ENCODE measurements at places on chromosomes 5 and 9.

DNA sequence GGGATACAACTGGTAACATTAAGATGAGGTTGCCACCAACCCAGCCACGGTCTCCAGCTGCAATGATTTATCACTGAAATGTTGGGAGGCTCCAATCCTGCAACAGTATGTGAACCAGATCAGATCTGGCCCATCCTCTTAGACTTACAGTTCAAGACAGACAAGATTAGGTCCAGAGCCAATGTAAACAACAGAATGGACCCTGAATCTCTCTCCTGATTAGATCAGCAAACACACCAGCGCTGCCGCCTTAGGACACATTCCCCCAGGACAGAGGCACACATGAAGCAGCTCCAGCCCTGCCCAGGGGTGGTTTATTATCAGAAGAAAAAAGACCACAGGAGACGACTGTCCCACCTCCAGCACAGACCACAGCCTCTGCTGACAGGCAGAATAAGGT, 82.1 kb downstream of the SLIT3 start:
- no peak for DNase-seq

DNA sequence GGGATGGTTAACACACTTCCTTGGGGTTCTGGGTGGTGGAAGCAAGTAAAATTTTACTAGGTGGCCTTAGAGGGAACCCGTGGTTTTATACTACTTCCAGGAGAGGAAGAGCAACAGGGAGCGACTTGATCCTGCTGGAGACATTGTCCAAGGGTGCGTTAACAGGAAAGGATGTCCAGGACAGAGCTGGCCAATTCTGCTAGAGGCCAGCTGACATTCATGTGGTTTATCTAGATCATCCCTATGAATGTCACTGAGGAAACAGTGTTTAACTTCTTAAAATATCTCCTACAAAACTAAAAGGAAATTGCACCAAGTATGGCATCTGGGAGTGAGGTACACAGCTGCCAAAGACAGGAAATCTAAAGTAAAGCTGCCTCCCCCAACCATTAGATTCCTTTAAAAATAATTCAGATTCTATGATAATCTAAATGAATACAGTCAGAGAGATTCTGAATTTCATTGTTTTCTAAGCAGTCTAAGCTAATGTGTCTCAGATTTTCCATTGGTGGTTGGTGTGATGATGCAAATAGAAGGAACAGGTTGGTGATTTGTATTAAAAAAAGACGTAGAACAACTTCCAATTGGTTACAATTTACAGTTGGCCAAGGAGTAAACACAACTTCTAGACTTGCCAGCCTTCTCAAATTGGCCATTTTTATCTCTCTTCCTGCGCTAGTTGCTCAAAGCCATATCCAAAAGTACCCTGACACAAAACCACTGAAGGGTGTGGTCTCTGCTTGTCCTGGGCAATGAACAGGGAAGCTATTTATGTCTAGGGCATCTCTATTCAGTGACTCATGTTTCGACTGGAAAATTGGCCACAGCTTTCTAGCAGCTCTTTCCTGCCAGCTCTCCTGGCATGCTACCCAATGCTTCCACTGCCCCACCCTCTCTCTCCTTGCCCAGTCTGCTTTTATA, 574.7 kb upstream of the MEF2C start:
- DNase-seq = no peak

- no peak for DNase-seq
Observed at GRCh38 chr5:13673511-13673910, 271.0 kb downstream of the DNAH5 start.

- no peak for DNase-seq
Observed at GRCh38 chr5:37665889-37666288, 174.0 kb downstream of the GDNF start.

DNA sequence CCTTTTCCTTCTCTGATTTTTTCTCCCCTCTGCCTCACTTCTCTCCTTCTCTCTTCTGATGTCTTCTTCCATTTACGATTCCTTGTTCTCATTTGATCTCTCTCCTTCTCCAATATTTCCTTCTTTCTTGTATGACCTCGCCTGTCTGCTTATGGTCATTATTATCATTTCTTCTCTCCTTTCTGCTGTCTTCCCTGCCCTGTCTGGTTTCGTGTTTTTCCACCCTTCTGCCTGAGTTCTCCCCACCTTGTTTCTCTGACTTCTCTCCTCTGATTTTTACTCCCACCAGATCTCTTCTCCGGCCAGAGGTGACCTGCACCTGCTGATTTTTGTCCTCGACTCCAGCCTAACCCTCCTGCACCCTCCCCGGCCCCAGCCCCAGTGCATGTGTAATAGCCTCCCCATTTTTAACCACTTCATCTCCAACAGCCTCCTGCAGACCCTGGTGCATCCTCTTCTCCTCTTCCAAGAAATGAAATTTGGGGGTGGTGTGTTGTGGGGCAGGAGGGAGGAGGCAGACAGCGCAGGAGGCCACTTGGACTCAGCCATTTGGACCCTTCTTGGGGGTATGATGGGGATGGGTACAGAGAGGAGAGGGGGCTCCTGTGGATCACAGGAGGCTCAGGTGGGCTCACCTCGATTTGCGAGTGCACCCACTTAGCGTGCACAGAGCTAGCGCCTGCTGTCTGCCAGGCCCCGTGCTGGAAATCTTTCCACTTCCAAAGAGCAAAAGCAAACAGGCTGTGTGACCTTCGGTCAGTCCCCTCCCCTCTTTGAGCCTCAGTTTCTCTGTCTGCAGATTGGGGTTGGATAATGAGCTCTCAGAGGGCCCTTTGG, 32.5 kb downstream of the GSN start:
- no peak for DNase-seq

- no peak for DNase-seq
Observed at GRCh38 chr9:107918749-107919148, 429.2 kb upstream of the KLF4 start.

- no peak for DNase-seq
Observed at GRCh38 chr9:132242621-132243155, 80.8 kb downstream of the NTNG2 start.

- DNase-seq = no peak
Observed at GRCh38 chr9:81758123-81758797, 68.9 kb upstream of the TLE1 start.

- no peak for DNase-seq
Observed at GRCh38 chr5:156420665-156421064, 93.7 kb downstream of the SGCD start.

- DNase-seq = no peak
Observed at GRCh38 chr5:120624021-120624563, 160.0 kb downstream of the PRR16 start.

- DNase-seq = peak; percentile 17
Observed at GRCh38 chr5:7886849-7887475, 18.0 kb downstream of the MTRR start.

- no peak for DNase-seq
Observed at GRCh38 chr9:106085479-106085878, 391.1 kb downstream of the TMEM38B start.

- no peak for DNase-seq
Observed at GRCh38 chr9:627336-627970, 214.0 kb upstream of the DMRT1 start.

- DNase-seq = no peak
Observed at GRCh38 chr5:157456301-157456700, 3.7 kb upstream of the NIPAL4 start.

GRCh38 chr5:56069652-56070226, 75.0 kb upstream of the IL6ST start:
- no peak for DNase-seq

- no peak for DNase-seq
Observed at GRCh38 chr9:81211741-81212140, 477.6 kb downstream of the TLE1 start.

GRCh38 chr5:96712100-96712746, 50.0 kb downstream of the CAST start:
- no peak for DNase-seq

DNA sequence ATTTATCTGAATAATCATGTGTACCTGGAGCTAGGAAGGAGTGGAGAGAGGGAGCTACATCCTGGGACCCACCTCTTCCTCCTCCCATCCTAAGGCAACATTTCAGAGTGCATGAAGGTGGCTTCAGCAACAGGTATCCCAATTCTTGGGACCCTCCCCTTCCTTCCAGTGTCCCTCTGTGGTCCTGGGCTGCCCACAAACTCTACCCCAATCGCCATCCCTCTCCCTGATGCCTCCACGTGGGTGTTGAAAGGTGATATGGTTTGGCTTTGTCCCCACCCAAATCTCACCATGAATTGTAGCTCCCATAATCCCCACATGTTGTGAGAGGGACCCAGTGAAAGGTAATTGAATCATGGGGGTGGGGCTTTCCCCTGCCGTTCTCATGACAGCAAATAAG, 121.4 kb downstream of the MED10 start:
- no peak for DNase-seq

DNA sequence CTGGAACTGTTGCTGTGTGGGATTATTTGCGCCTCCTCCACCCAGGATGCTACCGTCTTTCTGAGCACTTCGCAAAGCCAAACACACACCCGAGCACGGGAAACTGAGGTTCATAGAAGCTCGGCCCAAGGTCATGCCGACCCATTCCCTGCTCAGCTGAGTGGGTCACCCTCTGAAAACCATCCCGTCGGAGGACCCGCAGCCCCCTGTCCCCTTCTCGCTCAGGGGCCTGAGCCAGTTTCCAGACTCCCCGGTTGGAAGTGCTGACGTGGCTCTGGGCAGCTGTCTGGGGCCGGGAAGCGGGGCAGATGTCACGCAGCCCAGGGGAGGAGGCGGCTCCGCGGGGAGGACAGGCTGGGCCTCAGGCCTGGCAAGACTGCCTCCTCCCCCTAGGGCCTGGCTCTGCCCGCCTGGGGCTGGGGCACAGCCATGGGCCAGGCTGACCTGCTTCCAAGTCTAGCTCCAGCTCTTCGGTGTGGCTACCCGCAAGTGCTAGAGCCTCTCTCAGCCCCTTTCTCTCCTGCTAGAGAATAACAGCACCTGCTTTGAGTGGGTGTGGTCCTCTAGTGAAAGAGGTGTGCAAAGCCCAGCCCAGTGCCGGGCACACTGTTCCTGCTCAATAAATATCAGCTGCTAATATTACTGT, 9.9 kb upstream of the CXXC5 start:
- DNase-seq = no peak

DNA sequence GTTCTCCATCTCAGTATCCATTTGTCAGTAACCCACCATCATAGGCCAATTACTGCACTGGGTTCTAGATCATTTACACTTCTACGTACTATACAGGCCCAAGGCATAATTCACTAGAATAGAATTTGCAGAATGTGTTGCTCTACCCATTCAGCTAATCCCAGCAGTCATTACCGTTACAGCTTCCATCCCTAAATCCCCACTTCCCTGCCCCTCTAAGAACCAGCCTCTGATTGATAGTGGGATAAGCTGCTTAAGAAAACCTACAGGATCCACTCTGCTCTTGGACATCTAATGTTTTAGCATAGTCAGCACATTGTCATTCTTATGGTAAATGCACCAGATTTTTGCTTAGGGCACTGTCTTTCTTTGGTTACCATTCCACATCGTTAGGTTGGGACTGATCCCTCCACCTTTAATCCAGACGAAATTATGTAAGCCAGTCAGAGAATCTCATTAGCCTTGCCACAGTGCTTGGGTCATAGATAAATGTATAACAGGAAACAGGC, 39.3 kb upstream of the CHD1 start:
- no peak for DNase-seq

GRCh38 chr9:85258823-85259370, 482.9 kb downstream of the AGTPBP1 start:
- no peak for DNase-seq

GRCh38 chr9:75299324-75299723, 211.0 kb downstream of the OSTF1 start:
- no peak for DNase-seq

DNA sequence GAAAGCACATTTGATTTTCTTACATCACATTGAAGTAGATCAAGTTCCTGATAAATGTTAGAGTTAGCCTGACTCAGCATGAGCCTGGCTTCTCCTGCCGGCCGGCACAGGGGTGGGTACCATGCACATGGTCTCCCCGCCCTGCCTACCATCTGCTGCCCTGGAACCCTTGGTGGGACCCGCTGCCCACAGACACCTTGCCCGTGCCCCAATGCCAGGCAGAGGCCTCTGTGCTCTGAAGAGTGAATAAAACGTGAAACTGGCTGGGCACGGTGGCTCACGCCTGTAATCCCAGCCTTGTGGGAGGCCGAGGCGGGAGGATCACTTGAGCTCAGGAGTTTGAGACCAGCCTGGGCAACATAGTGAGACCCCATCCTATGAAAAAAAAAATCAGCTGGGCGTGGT, 17.3 kb downstream of the EXD3 start:
- DNase-seq = no peak

GRCh38 chr5:152532714-152533113, 127.6 kb upstream of the NMUR2 start:
- peak; percentile 21 for DNase-seq

- no peak for DNase-seq
Observed at GRCh38 chr9:2723376-2724065, 6.2 kb downstream of the KCNV2 start.

- no peak for DNase-seq
Observed at GRCh38 chr9:14362175-14362574, 48.2 kb upstream of the NFIB start.

DNA sequence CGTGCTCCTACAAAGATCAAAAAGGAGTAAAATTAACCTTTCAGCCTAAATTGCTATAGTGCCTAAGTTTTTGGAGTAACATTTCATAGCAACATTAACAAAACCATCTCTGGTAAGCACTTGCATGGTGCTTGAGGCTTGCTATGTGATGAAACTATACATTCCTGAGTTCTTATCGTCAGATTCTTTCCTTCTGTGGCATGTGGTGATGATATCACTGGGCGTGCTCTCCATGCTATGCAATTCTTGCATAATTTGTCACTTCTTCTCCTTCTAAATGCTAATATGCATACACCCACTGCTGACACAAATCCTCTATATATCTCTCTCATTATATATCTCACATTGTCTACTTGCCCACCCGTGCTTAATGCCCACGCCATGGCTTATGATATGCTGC, 2019.9 kb downstream of the MAT2B start:
- DNase-seq = no peak

DNA sequence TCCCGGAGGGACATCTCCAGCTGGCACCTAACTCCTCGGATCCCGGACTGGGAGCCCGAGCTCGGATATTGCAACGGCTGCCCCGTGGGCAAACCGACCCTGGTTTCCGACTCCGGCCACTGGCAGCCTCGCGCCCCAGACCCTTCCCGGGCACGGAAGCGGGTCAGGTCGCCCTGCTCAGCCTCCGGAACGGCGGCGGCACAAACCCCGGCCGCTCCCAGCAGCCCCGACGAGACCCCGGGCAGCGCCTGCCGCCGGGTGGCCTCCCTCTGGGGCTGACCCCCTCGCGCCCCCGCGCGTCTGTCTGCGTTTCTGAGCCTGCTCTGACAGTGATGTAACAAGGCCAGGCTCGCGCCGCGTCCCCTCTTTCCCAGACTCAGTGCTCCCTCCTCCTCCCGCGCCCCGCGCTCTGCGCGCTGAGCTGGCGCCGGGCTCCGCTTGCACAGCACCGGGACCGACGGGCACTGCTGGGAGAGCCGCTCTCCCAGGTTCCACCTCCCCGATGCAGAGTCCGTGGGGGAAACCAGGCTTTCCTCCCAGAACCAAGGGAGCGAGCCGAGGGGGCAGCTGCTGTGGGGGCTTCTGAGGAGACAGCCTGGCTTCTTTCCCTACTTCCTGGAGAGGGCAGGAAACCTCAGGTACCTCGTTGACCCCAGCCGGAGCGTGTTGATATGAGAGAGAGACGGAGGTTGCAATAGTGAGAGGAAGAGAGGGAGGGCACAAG, at the start of gene TMEM215:
Gene TMEM215 (plus strand): TSS at position 373 of the 724 bp plus-strand sequence. CDS start 644 bp downstream, outside the sequence.
- no peak for DNase-seq
